ENCODE measurements at places on chromosomes 4 and X.

- no peak for DNase-seq
These were observed 88.2 kb downstream of the TASL start for GRCh38 chrX:30489323-30489722.

GRCh38 chrX:78997870-78998558 lies 52.8 kb downstream of the P2RY10 start:
- DNase-seq: no peak

DNA sequence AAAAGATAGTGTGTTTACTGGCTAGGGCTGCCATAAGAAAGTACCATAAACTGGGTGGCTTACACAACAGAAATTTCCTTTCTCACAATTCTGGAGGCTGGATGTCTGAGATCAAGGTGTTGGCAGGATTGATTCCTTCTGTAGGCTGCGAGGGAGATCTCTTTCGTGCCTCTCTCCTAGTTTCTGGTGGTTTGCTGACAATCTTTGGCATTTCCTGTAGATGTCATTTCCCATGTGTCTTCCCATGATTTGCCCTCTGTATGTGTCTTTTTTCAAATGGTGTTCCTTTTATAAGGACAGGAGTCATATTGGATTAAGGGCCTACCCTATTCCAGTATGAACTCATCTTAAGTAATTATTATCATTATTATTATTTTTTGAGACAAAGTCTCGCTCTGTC lies 27.9 kb upstream of the LCORL start:
- no peak for DNase-seq

- no peak for DNase-seq
These were observed 369.6 kb upstream of the SLC7A11 start for GRCh38 chr4:138611721-138612120.

- DNase-seq: no peak
These were observed 1.7 kb upstream of the AKAP4 start for GRCh38 chrX:50202539-50202938.

- DNase-seq: no peak
These were observed 70.8 kb downstream of the ANXA10 start for GRCh38 chr4:168163106-168163505.

DNA sequence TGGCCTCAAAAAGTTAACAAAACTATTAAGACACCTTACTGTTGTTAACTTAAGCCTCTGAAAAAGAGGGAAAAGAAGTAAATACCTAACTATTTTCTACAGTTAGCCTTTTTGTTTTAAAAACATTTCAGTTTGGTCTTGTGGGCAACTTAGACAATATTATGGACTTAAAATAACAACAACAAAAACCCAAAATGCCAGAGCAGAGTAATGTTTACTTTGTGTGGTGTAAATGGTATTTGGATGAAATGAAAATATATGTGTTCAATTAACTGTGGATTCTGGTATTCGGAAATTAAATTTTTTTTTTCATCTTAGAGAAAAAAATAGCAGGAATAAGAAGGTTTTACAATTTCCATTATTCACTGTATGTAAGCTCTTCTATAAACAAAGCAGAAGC lies 79.6 kb upstream of the NPNT start:
- DNase-seq: no peak

GRCh38 chr4:184851200-184851541 lies 25.4 kb upstream of the ACSL1 start:
- no peak for DNase-seq

GRCh38 chr4:105181259-105181658 lies 34.6 kb downstream of the TET2 start:
- DNase-seq: no peak

DNA sequence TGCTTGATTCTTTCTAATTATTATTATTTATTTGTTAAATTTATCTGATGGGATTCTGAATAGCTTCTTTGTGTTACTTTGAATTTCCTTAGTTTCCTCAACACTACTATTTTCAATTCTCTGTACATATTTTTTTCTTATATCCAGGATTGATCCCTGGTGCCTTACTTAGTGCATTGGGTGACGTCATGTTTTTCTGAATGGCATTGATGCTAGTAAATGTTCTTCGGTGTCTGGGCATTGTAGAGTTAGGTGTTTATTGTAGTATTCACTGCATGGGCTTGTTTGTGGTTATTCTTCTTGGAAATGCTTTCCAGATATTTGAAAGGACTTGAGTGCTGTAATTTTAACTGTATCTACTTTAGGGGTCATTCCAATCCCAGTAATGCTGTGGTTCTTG lies 938.1 kb downstream of the FAM133A start:
- DNase-seq: no peak

DNA sequence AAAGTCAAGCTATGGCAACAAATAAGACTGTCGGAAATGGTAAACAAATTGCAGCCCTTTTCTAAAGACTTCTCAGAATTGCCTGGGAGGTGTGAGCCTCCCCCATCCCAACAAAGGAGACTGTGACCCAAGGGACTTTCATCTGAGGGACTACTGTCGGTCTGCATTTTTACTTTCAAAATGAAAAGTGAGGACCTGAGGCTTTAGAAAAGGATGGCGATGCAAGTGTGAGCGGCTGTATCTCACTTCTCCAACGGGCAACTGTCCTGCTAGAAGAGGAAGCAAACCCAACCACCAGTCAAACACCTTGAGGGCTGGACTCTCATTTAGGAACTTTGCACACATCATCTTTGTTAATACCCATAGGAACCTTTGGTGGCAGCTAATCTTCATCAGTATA lies 62.6 kb upstream of the CLNK start:
- no peak for DNase-seq

DNA sequence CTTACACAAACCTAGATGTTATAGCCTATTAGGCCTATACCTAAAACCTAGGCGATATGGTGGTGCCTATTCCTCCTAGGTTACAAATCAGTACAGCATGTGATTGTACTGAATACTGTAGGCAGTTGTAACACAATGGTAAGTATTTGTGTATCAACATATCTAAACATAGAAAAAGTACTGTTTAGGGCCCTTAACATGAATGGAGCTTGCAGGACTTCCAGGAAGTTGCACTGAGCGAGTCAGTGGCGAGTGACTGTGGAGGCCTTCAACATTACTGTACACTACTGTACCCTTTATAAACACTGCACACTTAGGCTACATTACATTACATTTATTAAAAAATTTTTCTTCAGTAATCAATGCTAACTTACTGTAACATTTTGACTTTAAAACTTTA lies 37.8 kb downstream of the WWC2 start:
- DNase-seq: no peak

- no peak for DNase-seq
These were observed 189.0 kb upstream of the ANXA10 start for GRCh38 chr4:167903291-167903721.

GRCh38 chrX:154967603-154968002 lies 54.9 kb downstream of the F8 start:
- no peak for DNase-seq

GRCh38 chr4:63589796-63590195 lies 819.5 kb downstream of the TECRL start:
- DNase-seq: no peak

DNA sequence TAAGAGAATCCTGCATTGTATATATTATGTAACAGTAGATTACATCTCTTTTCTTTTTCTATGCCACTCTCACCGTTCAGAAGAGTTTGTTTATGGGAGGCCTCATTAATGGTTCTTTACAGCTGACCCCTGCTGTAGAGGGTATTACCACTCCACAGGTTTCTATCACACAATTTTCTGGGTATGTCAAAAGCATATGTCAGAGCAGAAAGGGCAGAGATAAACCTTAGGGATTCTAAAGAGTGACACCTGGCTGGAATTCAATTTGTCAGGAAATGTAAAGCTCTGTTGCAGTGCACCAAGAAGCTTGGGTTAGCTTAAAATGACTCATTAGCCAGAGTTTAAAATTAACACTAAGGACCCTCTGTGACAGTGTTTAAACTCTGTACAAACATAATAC lies 658.7 kb downstream of the PCDH18 start:
- DNase-seq: no peak

GRCh38 chr4:121397941-121398601 lies 17.3 kb upstream of the QRFPR start:
- no peak for DNase-seq

DNA sequence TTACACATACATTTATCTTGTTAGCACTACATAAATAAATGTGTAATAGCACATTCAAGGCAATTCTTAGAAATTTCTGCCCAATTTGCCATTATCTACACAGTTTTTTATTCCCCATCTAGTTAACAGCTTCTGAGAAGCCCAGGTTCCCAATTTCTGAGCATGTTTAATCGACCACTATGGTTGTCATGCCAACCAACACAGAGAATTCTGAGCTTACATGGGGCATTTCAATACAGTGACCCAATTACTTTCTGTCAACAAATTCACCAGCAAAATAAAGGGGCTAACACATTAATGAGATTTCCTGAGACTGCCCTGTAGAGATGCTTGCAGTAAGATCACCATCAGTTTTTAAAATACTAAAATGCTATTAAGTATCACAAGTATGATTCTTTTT lies 22.0 kb downstream of the GPM6A start:
- no peak for DNase-seq

- no peak for DNase-seq
These were observed 441.6 kb upstream of the PITX2 start for GRCh38 chr4:111064342-111064993.

DNA sequence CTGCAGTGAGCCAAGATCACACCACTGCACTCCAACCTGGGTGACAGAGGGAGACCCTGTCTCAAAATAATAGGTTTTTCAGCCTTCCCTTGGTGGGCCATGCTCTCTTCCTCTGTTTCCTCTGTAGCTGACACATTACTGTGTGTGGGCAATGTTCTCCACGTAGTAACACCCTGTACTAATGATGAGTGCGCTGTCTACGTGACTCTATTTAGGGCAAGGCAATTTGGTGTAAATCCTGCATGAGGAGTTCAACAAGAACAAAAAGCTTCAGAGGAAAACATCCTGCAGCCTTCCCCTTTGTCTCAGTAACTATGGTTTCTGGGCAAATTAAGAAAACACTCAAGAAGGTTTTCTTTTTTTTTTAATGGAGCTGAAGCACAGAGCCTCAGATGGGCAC lies 24.4 kb upstream of the JAKMIP1 start:
- no peak for DNase-seq

- no peak for DNase-seq
These were observed 7.2 kb downstream of the PGAM4 start for GRCh38 chrX:77962068-77962902.

DNA sequence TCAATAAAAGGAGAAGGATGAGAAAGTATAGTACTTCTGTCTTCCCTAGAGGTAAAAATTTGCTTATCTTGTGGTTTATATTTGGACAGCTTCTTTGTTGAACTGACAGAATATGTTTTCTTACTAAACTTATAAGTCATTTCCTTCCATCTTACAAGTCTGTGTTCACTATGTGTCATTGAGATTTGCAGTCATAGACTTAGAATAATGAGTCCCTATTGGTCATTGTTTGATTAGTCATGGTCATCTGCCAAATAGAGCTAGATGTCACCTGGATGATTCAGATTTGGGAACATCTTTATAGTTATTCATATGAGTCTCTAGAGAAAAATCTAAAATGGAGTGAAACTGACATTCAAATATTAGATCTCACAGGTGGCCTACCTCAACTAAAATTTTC lies 51.5 kb downstream of the SPATA18 start:
- no peak for DNase-seq

- no peak for DNase-seq
These were observed 8.1 kb upstream of the TBC1D1 start for GRCh38 chr4:37882665-37883296.

- DNase-seq: peak; percentile 3
These were observed 21.9 kb upstream of the IGFBP7 start for GRCh38 chr4:57131849-57132742.

GRCh38 chr4:4762909-4763821 lies 96.3 kb upstream of the MSX1 start:
- DNase-seq: no peak

- DNase-seq: no peak
These were observed 27.1 kb upstream of the SLC9B1 start for GRCh38 chr4:103046416-103047290.

- no peak for DNase-seq
These were observed 83.2 kb downstream of the CPE start for GRCh38 chr4:165462009-165462408.

GRCh38 chrX:74133156-74133796 lies 170.7 kb upstream of the ZCCHC13 start:
- peak; percentile 71 for DNase-seq

- no peak for DNase-seq
These were observed 48.9 kb upstream of the ZNF518B start for GRCh38 chr4:10506077-10506476.

- DNase-seq: no peak
These were observed 65.9 kb downstream of the SRPX start for GRCh38 chrX:38154818-38155217.

DNA sequence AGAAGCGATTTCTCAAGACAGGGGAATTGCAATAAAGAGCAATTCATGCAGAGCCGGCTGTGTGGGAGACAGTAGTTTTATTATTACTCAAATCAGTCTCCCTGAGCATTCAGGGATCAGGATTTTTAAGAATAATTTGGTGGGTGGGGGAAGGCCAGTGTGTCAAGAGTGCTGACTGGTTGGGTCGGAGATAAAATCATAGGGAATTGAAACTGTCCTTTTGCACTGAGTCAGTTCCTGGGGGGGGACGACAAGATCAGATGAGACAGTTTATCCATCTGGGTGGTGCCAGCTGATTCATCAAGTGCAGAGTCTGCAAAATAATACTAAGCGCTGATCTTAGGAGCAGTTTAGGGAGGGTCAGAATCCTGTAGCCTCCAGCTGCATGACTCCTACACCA lies 502.4 kb downstream of the NLGN4X start:
- no peak for DNase-seq

- peak; percentile 19 for DNase-seq
These were observed 9.6 kb upstream of the TMA16 start for GRCh38 chr4:163484906-163485305.

GRCh38 chr4:88573276-88573980 lies 18.9 kb upstream of the HERC3 start:
- DNase-seq: no peak

- DNase-seq: peak; percentile 15
These were observed 1.8 kb downstream of the ATP11C start for GRCh38 chrX:139930916-139931645.

DNA sequence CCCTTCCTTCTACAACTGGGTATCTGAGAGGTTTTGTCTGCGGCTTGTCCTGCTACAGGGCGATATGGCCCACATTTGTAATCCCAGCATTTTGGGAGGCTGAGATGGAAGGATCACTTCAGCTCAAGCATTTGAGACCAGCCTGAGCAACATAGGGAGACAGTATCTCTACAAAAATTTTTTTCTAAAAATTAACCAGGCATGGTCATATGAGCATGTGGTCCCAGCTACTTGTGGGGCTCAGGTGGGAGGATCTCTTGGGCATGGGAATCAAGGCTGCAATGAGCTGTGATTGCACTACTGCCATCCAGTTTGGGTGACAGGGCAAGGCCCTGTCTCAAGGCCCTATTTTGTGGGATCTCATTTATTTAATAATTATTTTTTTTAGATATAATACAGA lies 420.6 kb upstream of the PABPC4L start:
- DNase-seq: no peak

DNA sequence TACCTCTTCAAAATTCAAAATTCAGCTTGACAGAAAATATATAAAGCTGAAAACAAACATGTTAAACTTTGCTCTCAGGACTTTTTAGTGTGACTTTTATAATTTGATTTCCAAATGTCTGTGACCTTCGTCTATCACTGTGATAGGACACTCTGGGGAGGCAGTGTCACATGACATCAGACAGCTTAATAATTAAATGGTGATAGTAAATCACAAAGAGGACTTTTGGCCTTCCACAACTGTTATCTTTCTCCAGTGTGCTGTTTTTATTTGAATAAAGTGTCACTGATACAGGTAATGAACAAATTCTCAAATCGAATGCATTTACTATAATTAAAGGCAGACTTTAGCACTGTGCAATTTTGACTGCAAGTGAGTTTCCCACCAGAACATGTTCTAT lies 83.1 kb downstream of the MID1 start:
- DNase-seq: no peak

Measured in NCI-H1694 treated with DMSO at 0.1 percent for 48 hours (cell line).